ELF-1 (cell line): ENCODE measurements at places on chromosomes 4 and X.
A peak's percentile ranks its signal among the peaks of the same experiment; 100 is the strongest.

- DNase-seq = no peak
Measured at GRCh38 chrX:27915617-27916016, 65.6 kb downstream of the DCAF8L1 start.

- DNase-seq = no peak
Measured at GRCh38 chr4:170391066-170391740, 301.4 kb upstream of the AADAT start.

- DNase-seq = no peak
Measured at GRCh38 chr4:187887906-187888305, 107.7 kb upstream of the ZFP42 start.

DNA sequence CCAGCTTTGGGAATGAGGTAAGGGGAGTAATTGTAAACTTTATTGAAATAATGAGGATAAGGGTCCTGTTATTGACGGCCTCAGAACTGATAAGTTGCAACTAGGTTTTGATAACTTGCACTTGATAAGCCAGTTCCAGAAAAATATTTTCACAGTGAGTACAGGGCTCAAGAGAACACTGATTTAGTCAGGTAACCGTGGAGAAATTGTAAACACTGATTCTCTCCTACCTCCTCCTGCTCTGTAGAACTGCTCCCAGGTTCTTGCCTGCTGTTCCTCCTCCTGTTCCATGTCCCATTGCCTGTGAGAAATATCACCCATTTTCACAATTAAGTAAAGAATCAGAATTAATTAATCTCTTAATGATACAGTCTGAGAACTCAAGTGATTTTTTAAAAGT, 55.0 kb upstream of the CXXC4 start:
- no peak for DNase-seq

- peak; percentile 72 for DNase-seq
Measured at GRCh38 chr4:15906020-15906443, 32.5 kb downstream of the FGFBP1 start.

GRCh38 chrX:72712094-72712755, 1.9 kb downstream of the PHKA1 start:
- DNase-seq = peak; percentile 44

GRCh38 chr4:4837316-4837715, 22.1 kb upstream of the MSX1 start:
- no peak for DNase-seq

- DNase-seq = no peak
Measured at GRCh38 chr4:95625020-95625419, 76.2 kb upstream of the UNC5C start.

DNA sequence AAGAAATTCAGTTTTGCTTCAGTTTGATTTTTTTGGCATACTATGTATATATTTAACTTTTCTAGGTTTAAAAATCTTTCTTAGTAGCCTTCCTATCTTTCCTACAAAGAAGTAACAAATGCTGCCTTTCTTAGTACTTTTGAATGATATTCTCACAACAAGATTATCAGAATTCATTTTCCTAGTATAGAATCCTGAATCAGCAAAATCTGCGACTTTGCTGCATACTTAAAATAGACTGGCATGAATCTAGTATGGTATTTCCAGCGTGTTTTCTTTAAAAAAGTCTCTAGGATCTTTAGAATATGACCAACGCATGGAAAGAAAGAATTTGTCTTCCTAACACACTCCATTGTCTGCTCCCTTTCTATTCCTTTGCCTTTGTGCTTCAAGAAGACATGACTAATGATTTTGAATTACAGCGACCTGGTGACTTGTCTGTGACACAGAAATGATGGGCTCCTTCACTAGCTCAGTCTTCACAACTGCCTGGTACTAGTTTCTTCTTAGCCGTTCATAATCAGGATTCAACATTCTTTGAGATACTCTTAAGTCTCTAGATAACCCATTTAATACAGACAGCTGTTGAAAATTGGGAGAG, 349.8 kb downstream of the PPARGC1A start:
- DNase-seq = no peak

- no peak for DNase-seq
Measured at GRCh38 chrX:153821066-153821465, 9.3 kb downstream of the PDZD4 start.

- peak; percentile 34 for DNase-seq
Measured at GRCh38 chr4:78937837-78938236, 1.4 kb downstream of the PAQR3 start.

- DNase-seq = peak; percentile 73
Measured at GRCh38 chr4:83535520-83536361, at the start of gene GPAT3. Gene GPAT3 (plus strand): TSS chr4:83536108. CDS start chr4:83536623, 515 bp downstream.

DNA sequence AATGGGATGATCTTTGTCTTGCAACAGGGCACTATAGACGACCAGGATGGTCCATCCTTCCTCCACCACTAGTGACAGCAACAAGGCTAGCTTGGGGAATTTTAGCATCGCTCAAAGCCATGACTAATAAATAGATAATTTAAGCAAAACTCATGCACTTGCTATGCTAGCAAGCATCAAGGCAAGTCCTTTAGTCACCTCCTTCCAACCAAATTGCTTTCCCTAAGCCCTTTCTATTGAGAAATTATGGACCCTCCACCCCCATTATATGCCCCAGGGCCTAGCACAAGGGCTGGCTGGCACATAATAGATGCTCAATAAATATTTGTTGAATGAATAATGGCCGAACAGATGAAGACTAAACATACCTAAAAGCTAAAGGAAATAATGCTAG, 28.6 kb downstream of the SLC16A2 start:
- DNase-seq = no peak

GRCh38 chr4:114116861-114117260, 137.4 kb upstream of the ARSJ start:
- DNase-seq = no peak
